NCI-H2081 (cell line): ENCODE measurements at places on chromosomes 2 and 18.

DNA sequence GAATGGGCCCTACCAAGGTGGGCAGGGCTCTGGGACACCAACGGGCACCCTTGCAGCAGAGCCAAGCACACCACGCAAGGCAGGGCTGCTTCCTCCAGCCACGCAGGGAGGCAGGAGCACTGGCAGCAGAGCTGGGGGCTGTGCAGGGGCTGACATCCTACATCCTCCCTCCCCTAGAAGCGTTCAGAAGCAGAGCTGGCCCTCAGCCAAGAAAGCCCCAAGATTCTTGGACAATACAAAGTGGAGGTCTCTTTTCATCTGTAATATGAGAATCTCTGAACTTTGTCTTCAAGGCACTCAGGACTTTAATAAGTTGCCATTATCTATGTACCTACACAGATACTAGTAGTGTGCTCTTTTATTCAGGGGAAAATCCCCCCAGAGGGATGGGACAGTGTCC, 128.1 kb upstream of the AGAP1 start:
- DNase-seq, result no peak

DNA sequence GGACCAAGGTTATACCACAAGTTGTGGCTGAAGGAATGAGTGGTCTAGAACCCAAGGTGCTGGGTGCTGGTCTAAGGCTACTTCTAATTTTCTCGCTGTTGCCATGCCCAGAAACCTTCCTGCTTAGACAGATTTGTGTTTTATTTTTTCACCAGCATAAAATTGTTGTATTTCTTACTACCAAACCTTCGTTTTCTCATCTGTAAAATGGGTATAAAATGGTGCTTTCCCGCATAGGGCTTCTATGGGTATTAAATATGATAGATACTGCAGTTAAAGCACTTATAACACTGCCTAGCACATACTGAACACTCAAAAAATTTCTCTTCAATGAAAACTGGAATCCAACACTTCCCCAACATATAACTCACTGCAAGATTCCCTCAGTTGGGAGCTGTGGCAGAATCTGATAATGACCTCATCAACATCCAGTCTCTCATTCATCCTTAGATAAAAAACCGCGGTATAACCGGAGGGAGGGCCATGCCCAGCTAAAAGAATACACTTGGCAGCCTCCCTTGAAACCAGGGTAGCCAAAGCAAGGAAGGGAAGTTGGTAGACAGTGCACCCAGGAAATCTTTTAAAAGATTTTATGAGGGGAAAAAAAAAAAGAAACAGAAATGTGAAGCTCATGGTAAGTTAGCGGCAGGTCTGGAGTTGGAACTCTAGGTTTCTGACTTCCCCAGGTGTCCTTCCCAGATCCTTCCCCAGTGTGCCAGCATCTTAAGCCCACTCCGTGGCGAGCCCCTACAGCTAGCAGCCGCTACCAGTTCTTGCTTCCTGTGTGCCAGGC, 1.2 kb downstream of the NEMP2 start:
- DNase-seq, result no peak

GRCh38 chr18:29147944-29148343, 971.0 kb upstream of the CDH2 start:
- DNase-seq, result no peak

GRCh38 chr2:227996366-227996765, 124.9 kb downstream of the DAW1 start:
- DNase-seq, result no peak

GRCh38 chr2:226184940-226185615, 614.5 kb downstream of the IRS1 start:
- no peak for DNase-seq

DNA sequence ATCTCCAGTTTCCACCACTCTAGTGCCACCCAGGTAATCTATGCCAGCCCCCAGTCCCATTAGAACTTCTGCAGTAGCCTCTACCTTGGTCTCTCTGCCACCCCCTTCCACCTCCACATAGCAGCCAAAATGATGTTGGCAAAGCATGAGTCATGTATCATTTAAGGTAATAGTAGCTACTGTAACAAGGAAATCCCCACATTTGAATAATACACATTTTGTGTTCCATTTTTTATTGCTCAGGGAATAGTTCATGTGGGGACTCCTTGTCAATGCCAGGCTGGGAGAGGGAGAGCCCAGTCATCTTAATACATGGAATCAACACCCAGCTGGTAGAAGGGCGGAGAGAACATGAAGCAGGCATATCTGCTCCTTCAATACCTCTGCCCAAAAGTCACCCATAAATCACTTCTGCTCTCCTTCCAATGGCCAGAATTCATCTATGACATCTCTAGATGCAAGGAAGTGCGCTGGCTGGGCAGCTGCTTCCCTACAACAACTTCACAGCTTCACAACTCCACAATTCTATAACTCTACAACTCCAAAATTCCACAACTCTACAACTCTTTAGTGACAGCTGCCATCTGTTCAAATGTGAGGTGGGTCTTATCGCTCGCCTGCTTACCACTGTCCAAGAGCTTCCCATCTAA, 70.6 kb upstream of the GLS start:
- DNase-seq, result no peak

DNA sequence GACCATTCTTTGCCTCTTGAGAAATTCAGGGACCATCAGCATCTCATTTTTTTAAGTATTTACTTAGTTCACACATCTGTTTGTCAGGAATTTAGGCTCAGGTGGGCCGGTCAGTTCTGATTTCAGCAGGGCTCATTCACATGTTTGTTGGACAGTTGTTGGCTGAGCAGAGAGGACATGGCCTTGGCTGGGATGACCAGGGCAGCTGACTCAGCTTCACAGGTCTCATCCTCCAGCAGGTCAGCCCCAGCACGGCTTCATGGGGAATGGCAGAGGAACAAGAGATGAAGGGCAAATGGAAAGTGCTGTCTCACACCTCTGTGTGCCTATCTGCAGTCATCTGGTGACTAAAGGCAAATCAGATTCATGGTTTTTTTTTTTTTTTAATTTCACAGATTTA, 136.1 kb upstream of the TMEM200C start:
- DNase-seq, result no peak

- peak; percentile 1 for DNase-seq
Measured at GRCh38 chr2:68643011-68643873, at the start of gene PROKR1. Gene PROKR1 (plus strand): TSS chr2:68643579. CDS start chr2:68645822, 2,243 bp downstream.

DNA sequence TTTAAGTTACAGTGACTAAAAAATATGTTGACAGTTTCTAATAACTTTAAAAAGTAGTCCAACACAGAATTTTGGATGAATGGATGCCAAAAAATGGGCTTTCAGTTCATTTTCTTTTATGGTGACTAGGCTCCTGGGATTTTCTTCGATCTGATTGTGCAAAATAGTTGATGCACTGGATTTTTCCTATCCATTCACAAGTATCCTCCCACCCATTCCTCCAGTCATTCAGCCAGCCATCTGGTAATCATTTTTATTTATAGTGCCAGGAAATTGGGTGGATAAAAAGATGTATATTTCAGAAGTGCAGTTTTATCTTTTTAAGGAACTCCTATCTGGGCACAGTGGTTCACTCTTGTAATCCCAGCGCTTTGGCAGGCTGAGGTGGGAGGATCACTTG, 175.1 kb downstream of the PTPRM start:
- no peak for DNase-seq

DNA sequence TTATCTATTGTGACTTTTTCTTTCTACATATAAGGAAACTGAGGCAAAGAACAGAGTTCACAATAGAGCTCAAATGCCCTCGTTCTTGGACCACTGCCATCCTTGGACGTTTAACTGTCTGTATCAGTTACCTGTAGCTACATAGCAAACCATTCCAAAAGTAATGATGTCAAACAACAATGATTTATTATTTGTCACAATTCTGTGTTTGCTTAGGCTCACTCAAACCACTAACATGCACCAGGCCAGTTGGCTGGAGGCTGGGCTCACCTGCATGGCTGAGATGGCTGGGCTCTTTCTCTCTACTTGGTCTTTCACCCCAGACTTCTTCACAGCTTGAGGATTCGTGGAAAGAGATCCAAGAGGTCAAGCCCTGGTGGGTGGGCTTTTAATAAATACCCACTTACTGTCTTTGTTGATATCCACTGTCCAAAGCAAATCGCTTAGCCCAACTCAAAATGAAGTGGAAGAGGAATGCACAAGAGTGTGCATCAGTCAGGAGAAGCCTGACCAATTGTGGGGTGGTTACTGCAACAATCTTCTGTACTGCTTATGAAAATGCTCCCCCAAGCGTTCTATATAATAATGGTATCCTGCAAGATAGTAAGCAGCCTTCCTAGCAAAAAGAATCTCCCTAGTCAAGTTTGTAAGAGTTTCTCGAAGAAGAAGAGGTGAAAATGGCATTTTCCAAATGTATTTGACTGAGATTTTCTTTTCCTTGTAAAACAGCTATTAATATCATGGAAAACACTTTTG, 163.5 kb upstream of the NT5C1B start:
- no peak for DNase-seq

GRCh38 chr18:57581301-57581934, 5.1 kb downstream of the FECH start:
- no peak for DNase-seq

GRCh38 chr18:22773944-22774343, 159.2 kb upstream of the RBBP8 start:
- DNase-seq, result no peak

GRCh38 chr2:27914041-27914804, 23.7 kb downstream of the BABAM2 start:
- DNase-seq, result no peak

DNA sequence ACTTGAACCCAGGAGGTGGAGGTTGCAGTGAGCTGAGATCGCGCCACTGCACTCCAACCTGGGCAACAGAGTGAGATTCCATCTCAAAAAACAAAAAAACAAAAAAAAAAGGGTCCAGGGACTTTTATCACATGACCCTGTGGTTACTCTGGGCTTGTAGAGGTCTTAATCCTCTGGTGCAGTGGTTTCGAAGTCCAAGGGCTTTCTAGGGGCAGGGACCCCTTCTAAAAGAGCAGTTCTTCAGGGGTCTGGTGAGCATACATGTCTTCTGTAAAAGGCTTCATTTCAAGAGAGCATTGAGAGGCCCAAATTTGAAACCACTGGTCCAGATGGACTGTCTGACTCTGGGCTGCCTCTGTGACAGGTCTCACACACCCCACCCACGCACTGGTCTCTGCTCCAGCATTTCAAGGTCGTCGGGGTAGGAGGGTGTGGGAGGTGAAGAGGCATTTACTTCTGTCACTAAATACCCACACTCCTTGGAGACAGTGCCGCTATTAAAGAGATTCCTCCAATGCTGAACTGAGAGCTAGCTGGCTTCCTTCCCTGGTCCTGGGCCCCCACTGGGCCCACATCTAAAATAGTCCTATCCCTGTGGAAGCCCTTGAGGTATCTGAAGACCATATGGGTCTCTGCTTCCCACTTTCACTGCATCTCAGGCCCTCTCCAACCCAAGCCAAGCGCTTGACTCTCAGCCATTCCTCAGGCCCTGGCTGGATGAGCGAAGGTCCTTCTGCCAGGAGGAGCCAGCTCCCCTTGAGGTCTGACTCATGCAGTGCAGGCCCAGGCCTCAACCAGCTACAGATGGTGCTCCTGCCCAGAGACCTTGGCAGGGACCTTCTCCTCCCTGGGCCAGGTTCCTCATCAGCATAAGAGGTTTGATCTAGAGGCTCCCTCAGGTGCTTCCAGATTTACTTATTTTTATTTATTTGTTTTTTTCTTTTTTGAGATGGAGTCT, 44.8 kb downstream of the PAX8 start:
- no peak for DNase-seq

DNA sequence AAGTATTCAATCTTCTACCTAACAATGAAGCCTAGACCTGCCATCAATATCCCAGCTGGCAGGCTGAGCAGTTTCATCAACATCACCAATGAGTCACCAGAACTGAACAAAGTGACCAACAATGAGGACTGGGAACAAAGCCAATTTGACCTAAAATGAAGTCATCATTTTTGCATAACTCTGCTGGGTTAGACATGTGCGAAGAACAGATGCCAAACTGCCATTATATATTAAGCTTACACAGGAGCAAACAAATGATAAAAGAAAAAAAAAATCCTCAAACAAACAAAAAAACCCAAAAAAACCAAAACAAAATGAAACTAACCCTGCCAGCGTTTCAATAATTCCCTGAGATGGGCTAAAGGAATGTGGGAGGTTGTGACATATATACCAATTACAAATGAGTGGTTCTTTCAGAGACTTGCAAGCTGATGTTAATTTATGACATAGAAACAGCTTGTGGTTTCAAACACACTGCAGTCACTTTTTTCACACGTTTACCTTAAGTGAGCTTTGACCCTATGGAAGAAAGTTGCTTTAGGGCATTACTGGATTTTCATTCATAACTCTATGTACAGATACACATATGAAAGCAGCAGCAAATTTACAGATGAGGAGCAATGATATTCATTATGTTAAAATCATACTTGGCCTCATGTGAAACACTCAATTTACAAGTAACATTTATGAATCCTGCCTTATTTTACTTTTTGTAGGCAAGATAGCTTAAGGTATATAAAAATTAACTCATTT, 56.9 kb upstream of the CCDC141 start:
- DNase-seq, result peak; percentile 96

GRCh38 chr2:62406573-62407043, 99.4 kb downstream of the TMEM17 start:
- DNase-seq, result no peak

DNA sequence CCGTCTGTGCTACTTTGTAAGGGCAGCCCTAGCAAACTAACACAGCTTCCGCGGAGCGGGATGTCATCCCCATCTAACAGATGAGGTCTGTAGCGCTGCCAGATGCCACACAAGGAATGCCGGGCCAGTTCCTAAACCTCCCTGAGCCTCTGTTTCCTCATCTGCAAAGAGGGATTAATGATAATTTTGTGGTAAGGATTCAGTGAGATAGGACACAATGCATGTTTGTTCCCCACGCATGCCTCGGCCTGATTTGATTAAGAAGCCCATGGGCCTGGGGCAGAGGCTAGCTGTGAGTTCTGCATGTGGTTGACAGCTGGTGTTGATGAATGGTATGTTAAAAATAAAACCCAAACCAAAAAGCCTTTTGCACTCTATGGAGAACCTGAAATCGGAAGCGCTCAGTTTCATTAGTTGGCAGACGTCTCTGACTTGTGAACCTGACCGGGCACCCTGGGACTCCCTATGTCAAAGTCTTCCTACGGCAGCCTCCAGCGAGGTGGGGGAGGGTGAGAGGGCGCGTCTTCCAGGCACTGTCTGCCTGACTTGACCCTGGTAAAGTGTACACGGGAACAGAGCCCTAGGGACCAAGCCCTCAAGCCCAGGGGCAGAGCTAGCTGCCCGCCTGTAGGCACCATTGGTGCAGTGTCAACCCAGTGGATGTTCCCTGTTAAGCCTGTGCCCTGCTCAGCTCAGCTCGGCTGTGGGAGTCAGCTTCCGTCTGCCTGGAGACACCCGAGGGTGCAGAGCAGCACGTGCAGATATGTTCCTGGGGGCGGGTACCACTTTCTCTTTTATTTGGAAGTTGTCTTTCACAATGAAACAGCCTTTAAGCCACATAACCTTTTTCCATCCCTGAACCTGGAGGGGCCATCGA, 14.8 kb upstream of the INHBB start:
- no peak for DNase-seq

- peak; percentile 23 for DNase-seq
Measured at GRCh38 chr18:8478166-8478967, 130.9 kb upstream of the RAB12 start.

- no peak for DNase-seq
Measured at GRCh38 chr2:157849591-157849990, 26.5 kb downstream of the ACVR1 start.
